ENCODE measurements at places on chromosomes 2 and 18.

DNA sequence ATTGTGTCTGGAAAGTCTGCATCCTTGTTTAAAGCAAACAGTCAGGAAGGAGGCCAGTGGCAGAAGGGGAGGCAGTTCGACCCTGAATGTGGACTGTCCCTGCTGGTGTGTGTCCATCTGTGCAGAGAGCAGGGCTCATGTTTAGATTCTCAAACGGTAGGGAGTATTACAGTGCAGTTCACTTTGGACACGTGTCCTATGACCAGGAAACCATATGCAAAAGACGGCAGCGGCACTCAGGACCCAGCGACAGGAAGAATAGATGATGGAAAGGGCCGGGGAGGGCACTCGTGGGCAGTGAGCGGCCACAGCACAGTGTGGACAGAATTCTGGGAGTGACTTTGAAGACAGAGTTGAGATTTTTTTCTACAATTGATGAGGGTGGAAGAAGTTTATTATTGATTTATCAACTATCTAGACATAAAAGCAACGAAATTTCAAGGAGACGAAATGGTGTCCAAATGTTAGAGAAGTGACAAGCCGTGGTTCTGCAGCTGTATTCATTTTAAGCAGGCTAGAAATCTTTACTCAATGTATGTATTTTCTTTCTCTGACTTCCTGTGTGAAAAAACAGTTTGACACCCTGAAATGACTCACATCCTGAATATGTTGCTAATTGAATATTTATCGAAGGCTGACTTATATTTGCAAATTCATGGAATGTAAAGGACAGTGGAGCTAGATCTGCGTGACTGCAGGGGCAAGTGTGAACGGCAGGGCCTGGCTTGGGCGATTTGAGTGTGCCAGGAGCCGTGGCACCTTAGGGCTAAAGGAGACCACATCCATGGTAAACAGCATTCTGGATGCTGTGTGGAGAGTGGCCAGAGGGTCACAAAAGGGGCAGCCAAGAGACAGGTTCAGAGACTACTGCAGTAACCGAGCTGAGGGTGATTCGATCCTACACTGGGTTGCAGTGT is 214.2 kb downstream of the PTGR3 start:
- no peak for DNase-seq

DNA sequence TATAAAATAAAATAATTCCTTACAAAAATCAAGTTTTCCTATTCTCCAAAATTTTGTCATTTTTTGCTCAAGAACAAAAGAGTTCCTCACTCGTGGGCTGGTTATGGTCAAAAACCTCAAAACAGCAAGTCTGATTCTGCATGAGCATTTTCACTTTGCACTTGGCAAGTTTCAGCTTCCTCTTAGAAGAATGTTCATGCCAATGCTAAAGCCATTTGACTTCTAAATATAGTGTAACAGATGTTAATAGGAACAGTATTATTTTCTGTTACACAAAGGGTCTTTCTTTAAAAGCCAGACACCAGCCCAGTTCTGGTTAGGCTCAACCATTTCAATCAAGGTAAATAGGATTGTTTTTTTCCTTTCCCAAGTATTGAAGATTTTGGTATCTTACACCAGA is 261.3 kb upstream of the CCDC68 start:
- DNase-seq = no peak

GRCh38 chr2:62156861-62157496 is 38.9 kb upstream of the B3GNT2 start:
- DNase-seq = no peak

GRCh38 chr2:66201242-66201641 is 233.7 kb upstream of the MEIS1 start:
- no peak for DNase-seq

DNA sequence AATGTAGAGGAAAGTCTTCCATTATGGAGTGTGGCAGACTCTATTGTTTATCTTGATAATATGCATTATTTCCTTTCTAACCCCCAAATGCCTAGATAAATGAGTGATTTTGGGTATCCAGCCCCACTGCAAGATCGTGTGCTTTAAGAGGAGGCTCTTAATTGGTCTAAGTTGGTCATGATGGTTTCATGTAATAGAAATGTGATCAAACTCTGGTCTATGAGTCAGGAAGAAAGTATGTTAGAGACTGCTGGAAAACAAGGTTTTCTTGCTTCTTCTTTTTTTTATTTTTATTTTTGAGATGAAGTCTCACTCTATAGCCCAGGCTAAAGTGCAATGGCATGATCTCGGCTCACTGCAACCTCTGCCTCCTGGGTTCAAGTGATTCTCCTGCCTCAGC is 344.5 kb upstream of the TNP1 start:
- no peak for DNase-seq

- no peak for DNase-seq
Measured at GRCh38 chr2:150133623-150134022, 353.8 kb downstream of the RND3 start.

DNA sequence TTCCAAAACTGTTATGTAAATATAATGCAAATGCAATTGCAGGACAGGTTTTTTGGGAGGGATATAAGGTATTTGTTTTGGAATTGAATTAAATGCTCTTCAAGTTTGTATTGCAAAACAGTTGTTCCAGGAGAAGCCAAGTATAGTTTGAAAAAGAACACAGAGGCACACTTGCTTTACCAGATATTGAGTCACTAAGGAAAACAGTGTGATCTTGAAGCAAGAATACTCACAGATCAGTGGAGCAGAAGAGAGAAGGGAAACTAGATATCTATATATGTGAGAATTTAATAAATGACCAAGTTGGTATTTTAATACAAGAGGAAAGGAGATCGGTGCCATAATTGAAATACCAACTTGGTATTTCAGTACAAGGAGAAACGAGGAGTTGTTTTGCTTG is 178.9 kb downstream of the CAPN13 start:
- DNase-seq = no peak

- no peak for DNase-seq
Measured at GRCh38 chr2:74205596-74205995, 7.2 kb downstream of the MTHFD2 start.

- DNase-seq = no peak
Measured at GRCh38 chr18:26357960-26358359, 131.7 kb downstream of the TAF4B start.

- no peak for DNase-seq
Measured at GRCh38 chr2:159714247-159714930, 2.1 kb downstream of the MARCHF7 start.
